NCI-H345 (cell line): ENCODE measurements at places on chromosomes 12 and 14.

DNA sequence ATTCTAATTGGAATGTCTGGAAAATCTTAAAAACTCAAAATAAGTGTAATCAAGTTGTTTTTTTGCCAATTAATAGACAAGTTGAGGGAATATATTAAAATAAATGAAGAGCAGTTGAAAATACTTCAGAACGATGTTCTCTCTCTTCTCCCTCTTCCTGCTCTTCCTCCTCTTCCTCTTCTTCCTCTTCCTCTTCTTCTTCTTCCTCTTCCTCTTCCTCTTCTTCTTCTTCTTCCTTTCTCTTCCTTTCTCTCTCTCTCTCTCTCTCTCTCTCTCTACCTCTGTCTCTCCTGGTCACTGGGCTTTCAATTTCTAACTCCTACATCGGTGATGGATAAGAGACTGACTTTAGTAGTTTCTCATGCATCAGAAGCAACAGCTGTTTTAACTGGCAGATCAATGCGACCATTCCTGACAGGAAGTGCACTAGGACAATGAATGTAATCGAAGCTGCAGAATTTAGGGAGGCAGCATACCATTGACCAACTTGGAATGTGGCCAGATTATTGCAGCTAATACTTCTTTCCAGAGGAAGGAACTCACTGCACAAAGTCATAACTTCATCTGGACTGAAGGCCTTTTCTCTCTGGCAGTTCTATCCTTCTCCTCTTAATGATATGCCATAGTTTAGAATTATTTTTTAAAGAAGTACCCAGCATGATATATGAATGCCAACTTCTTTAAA lies 13.8 kb upstream of the TMTC2 start:
- DNase-seq, result peak; percentile 27

DNA sequence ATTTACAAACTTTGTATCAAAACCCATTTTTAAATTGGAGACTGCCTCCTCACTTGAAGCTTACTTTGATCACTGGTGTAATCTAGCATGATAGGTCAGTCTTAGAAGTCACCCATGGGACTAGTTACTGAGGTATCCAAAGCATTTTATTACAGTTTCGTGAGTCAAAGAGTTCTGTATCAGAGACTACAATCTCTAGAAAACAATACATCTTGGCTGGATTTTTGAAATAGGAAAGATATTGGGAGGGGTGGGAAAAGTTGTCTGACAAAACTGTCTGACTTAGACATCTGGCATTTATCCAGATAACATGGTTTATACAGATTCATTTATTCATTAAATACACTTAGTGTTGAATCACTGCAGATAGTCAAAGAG lies 173.5 kb upstream of the PDZRN4 start:
- DNase-seq, result no peak

DNA sequence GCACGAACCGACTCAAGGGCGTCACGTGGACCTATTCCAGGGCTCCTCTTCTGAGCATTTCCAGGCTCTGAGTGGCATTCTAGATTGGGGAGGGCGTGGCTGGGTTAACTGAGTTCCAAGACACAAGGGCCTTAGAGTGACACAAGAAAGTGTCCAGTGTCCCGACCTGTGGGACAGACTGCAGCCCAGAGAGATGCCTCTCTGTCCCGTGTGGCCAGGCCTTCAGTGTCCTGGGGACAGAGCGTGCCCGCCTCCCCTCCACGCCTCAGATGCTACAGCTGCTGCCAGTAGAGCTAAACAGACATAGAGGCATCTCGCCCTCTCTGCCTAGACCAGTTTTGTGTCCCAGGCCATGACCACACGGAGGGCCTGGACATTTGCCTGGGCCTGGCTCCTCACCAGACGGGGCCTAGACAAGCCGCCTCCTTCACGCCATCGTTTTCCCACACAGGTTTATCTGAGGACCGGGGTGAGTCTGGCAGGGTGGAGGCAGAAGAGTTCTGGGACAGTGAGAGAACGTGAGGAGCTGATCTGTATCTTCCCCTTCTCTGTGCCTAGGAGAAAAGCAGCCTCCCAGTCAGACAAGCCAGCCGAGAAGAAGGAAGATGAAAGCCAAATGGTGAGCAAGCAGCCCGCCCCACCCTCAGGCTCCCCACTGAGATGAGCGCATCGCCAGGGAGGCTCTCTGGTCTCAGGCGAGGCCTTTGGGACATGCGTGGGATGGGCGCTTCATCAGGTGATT lies 27.1 kb downstream of the DEGS2 start:
- no peak for DNase-seq

DNA sequence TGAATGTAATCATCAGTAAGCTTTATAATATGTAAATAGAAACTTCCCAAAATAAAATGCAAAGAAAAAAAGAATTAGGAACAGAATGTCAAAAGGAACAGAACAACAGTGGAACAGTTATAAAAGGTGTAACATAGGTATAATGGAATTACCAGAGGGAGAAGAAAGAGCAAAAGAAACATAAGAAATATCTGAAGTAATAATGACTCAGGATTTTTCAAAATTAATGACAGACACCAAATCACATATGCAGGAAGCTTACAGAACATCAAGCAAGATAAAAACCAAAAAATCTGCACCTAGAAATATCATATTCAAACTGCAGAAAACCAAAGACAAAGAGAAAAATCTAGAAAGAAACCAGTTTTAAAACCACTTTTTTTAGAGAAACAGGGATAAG lies 36.1 kb downstream of the TMEM116 start:
- no peak for DNase-seq

GRCh38 chr12:119829439-119829838 lies 47.7 kb downstream of the CIT start:
- DNase-seq, result no peak

- DNase-seq, result no peak
These were observed 64.7 kb upstream of the JDP2 start for GRCh38 chr14:75363130-75363529.

GRCh38 chr14:59769586-59769985 lies 101.0 kb downstream of the RTN1 start:
- DNase-seq, result no peak

DNA sequence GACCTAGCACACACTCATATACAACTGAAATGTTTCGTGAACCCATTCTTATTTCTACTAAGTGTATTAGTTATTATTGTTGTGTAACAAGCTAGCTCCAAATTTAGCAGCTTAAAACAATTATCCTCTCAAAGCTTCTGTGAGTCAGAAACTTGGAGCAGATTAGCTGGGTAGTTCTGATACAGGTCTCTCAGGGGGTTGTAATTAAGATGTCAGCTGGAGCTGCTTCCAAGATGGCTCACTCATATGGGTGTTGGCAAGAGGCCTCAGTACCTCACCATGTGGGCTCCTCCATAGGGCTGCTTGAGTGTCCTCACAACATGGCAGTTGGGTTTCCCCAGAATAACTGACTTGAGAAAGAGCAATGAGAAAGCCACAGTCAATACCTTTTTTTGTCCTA lies 9.8 kb downstream of the GPR135 start:
- no peak for DNase-seq

DNA sequence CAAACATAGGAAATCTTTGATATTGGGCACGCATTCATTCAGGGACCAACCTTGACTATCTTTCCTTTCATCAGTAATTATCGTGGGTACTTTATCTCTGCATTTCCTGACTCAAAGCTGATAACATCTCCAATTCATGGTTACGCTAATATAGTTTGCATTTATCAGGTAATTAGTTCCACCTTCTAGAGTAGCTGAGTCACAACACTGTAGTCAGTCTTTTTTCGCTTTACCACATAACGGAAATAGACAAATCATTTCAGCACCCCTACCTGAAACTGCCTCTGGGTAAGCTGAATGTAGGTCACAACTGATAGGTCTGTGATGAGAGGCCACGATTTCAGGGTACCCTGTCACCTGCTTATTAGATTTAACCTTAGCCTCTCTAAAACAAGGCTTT lies 36.7 kb upstream of the IL22 start:
- DNase-seq, result no peak

- no peak for DNase-seq
These were observed 23.4 kb downstream of the EML1 start for GRCh38 chr14:99816642-99817041.

- DNase-seq, result no peak
These were observed 1.3 kb upstream of the KRT72 start for GRCh38 chr12:52602552-52602951.

DNA sequence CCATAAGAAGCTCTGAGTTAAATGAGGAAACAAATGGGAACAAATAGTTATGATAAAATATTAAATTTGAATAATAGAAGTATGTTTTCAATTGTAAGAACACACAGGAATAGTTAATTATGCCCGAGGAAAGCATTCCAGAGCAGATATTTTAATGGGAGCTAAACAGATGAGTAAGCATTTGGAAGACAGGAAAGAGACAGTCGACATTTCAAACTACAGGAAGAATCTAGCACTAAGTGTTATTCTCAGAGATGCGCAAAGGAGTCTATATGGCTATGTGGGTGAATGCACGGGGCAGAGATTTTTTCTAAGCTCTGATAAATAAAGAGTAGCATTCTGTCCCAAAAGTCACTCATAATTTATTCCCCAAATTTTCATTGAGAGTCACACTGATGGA lies 64.5 kb upstream of the SSTR1 start:
- DNase-seq, result no peak

GRCh38 chr12:70966046-70966445 lies 45.5 kb upstream of the PTPRR start:
- DNase-seq, result no peak

GRCh38 chr12:56722832-56723231 lies 2.3 kb downstream of the NACA start:
- DNase-seq, result no peak

GRCh38 chr12:80491166-80491565 lies 47.1 kb downstream of the PTPRQ start:
- no peak for DNase-seq

GRCh38 chr14:63543000-63543825 lies at the start of gene PPP2R5E:
Gene PPP2R5E, minus strand, starts transcription at chr14:63543377. Its CDS starts 3,692 bp downstream, at chr14:63539685.
- peak; percentile 99 for DNase-seq

- DNase-seq, result peak; percentile 22
These were observed 32.9 kb upstream of the CHST11 start for GRCh38 chr12:104423809-104424208.
